WERI-Rb-1 (cell line): ENCODE measurements at places on chromosomes 3 and 15.

DNA sequence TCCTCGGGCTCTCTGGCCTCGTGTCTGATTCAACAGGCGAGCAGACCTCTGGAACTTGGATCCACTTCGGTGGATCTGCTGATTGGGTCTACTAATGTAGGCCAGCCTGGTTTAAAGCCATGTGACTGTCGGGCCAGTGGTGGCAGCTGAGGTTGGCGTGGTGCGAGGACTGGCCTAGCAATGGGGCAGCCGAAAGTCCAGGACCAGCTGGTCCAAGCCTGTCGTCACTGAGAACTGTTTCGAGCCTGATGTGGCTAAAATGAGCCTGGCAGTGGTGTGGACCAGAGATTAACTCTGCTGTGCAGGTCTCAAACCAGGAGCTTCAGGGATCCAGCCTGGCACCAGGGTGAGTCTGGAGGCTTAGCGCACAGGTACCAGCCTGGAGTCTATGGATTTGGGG is 56.4 kb upstream of the ROBO1 start:
- no peak for DNase-seq

- no peak for DNase-seq
Observed at GRCh38 chr3:121619691-121620090, 26.5 kb downstream of the FBXO40 start.

DNA sequence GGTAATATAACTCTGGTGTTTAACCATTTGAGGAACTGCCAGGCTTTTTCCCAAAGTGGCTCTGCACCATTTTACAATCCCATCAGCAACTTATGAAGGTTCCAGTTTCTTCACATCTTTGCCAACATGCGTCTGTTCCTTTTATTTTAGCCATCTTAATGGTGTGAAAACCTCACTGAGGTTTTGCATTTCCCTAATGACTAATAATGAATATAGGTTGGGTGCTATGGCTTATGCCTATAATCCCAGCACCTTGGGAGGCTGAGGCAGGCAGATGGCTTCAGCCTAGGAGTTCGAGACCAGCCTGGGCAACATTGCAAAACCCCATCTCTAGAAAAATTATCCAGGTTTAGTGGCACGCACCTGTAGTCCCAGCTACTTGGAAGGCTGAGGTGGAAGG is 210.6 kb downstream of the TCF12 start:
- no peak for DNase-seq

GRCh38 chr3:164479406-164479805 is 598.9 kb downstream of the SI start:
- no peak for DNase-seq

- DNase-seq = no peak
Observed at GRCh38 chr3:107969525-107969924, 121.3 kb downstream of the CD47 start.
